Activated CD4-positive, CD25-positive, alpha-beta regulatory T cell treated with anti-CD3 and anti-CD28 coated beads, Interleukin-2, amount 50 U/mL, for 16 hours (primary cell): ENCODE measurements at places on chromosomes 5 and 9.

DNA sequence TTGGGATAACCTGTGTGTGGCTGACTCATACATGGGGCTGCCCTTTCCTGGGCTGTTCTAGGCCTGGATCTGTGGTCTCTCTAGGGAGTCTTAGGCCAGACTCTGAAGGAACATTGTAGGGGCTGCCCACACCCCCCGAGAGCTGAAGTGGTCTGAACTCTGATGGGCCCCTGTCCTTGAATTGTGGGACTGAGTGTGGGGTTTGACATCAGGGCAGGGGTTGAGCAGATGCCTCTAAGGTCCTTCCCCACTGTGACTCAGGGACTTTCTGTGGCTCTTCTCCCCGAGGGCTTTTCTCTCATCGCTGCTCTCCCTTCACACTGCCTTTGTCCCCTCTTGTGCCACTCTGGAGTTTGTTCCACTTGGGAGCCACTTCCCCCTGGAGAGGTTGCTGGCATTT lies 215.0 kb downstream of the MELK start:
- DNase-seq, result no peak

DNA sequence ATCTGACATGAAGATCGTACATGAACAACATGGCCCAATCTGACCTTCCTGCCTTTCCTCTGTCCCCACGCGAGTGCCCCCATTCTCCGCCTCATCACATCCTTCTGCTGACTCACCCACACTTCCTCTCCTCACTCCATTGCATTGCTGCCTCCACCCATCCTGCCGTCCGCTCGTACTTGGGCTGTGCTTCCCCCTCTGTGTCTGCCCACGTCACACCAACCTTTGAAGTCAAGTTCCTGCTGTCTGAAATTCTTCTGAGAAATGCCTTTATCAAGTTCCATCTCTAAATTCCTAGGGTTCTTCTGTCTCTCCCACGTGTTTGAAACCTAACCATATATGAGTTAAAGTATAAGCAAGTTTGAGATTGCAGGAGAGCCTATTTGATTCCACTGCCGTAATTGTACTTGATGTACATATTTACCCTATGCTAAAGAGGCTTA lies 18.0 kb upstream of the STARD4 start:
- peak; percentile 41 for DNase-seq

GRCh38 chr9:125426926-125427325 lies 165.3 kb downstream of the GAPVD1 start:
- no peak for DNase-seq

- DNase-seq, result no peak
These were observed 379.2 kb downstream of the TMEM167A start for GRCh38 chr5:82698026-82698425.

DNA sequence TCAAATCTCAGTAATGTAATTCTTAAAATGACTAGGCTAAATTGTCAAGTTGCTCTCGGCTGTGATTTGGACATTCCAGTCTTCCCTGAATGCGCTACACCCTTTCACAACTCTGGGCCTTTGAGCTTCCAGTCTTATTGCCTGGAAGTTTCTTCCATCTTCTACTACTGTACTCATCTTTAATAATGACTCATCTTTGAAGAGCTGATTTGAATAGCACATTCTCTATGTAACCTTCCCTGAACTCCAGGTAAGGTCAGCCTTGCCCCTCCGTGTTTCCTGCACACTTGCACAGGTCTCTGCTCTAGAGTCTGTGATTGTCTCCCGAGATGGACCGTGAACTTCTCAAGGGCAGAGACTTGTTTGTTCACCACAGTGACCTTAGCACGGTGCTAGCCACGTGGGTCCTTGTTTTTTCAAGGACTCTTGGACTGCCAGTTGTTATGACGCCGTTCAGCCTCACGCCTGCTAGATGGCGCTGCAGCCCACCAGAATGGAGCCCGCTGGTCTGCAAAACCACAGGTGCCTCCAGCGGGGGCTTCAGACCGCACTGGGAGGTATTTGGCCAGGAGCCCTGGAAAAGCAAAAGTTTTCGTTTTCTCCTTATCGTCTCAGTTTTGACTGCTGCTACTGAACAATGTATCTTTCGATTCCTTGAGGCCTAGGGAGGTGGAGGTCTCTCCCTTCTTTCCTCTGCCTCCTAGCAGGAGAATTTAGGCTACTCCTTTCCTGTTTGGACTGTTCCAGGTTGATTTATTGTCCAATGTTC lies 44.4 kb downstream of the SEC61B start:
- peak; percentile 37 for DNase-seq

DNA sequence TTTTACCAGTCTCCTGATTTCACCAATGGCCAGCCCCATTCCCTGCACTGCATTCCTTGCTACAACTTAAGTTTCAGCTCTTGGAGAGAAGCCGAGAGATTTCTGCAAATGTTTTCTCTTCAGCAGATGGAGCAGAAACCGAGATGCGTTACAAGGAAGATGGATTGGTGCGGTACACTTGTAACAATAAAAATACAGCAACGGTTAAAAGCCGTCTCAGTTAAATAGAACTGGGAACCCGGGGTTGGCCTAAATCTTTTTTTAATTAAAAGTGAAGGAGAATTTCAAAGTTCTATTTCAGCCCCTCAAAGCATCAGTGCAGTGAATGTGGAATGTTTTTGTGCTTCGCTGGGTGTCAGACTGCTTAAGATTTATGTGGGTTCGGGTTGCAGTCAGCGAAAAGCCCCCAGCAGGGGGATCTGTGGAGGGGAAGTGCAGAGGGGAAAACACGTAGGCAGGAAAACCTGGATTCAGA lies 19.8 kb downstream of the BRINP1 start:
- DNase-seq, result no peak

GRCh38 chr5:121949885-121950284 lies 11.9 kb upstream of the SRFBP1 start:
- DNase-seq, result no peak

GRCh38 chr5:73892806-73893205 lies 266.8 kb downstream of the ARHGEF28 start:
- no peak for DNase-seq

DNA sequence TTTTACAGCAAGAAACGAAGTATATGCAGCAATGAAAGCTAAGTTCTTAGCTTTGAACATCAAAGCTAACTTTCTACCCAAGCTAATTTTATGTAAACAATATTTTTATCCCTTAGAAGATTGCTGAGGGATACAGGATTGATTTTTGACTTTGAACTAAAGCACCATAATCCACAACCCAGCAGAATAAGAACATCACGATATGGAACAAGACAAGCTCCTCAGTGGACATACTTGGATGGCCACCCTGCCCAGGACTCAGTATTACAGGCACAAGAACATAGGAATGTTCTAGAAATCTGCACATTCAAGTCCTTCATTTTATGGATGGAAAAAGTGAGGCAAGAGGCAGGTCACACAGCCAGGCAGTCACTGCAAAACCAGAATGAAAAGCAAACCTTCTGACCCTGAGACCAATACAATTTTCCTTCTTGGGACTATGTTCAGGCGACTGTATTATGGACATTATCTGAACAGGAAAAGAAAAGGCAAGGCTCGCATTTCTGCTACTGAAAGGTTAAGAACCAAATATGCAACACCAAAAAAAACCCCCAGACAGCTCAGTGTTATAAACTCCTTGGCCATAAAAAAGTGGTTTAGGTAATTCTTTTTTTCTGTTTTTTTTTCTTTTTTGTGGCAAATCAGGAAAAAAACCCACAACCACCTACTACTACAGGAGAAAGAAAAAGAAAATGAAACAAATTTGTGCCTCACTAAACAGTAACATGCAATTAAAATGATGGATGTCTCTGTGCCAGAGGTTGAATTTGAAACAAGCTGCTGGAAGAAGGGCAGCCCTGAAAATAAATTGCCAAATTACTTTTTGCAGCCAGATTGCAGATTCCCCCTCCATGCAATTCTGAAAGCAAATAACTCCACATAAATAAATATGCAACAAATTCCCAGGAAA lies 25.4 kb downstream of the EPB41L4B start:
- no peak for DNase-seq

DNA sequence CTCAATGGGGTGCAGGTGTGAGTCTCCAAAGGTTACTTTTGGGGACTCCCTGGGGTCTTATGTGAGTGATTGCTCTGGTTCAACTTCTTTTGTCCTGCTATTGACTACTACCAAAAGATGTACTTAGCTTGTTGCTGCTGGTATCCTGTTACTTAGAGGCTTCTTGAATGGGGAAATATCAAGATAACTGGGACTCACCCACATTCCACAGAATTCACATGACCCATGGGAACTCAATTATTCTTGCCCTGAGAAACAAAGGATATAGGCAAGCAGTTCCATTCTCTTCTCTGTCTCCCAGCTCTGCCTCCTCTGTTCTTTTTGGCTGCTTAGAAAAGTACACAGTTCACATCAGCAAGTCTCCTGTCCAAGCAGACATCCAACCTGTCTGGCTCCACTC lies 105.9 kb downstream of the UNC13B start:
- no peak for DNase-seq

DNA sequence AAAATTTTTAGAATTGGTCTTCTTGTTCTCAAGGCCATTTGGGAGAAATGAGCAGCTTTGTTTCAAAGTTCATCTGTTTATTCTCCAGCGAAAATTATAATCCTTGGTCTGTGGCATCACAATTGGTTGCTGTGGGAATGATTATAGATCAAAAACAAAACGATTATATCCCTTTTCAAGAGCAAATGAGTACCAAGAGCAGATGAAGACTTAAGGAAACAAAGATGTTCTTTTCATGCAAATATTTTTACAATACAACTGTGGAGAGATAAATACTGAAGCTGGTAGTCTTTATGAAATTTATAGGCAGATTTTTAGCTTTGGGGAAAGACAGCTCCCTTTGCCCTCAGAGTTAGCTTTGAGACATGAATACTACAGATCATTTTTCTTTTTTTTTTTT lies 620.8 kb upstream of the DMAC1 start:
- DNase-seq, result no peak

DNA sequence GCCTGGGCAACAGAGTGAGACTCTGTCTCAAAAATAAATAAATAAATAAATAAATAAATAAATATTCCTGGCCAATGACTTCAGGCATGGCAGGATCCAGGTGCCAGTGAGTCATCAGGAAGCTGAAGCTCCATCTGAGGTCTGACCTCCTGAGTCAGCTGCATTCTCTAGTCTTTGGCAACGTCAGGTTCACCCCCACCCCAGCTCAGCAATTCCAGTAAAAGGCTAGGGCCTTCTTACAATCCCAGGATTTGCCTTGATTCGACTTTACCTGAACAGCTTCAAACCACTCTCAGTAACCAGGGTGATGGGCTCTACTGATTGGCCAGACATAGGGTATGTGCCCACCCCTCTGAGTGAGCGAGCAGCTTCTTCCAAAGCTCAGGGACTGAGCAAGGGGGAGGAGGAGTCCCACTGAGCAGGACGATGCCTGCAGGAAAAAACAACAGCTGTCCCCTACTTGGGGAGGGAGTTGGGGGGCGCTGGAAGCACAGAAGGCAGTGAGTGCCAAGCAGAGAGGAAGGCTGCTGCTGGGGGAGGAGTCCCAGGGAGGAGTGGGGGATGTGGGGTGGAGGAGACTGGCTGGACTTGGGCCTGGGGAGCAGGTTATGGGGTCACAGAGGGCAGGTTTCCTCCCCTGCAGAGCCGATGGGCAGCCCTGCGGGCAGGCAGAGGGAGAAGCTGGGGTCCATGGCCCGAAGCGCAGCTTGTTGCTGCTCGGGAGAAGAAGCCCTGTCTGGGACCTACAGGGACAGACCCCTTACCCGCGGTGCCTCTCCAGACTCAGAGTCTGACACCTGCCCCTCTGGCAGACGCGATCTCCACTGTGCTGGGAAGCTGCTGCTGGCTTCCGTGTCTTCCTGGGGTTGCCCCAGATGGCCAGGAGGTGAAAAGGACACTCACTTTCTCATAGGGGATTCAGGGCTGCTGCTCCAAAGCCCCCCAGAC lies 25.9 kb upstream of the UNC5A start:
- DNase-seq, result no peak

GRCh38 chr9:5749306-5749705 lies 83.6 kb downstream of the ERMP1 start:
- no peak for DNase-seq

DNA sequence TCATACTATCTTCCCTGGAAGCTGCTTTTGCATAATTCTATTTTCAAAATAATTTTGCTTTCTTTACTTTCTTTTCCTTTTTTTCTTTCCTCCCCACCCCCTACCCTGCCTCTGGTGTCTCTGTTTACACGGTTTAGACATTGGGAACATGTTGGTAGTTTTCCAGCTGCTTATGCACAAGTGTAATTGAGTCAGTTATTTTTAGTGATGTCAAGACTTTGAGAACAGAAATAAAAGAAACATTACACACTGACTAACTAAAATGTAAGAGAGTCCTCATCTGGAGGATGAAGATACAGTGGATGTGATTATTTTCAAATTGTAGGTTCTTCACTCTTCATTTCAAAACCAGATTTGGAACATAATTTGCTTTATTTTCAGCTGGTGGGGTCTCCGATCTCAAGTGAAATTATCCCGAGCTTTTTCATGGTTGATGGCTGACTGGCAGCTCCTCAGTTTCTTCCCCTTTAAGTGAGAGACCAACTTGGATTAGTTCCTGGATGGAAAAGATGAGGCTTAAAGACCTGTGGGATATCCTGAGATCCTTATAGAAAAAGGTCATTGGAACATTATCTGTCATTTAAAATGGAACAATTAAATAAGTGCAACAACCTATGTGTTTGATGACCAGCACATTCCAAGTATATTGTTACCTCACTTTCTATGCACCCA lies 154.4 kb upstream of the ZNF462 start:
- DNase-seq, result no peak

DNA sequence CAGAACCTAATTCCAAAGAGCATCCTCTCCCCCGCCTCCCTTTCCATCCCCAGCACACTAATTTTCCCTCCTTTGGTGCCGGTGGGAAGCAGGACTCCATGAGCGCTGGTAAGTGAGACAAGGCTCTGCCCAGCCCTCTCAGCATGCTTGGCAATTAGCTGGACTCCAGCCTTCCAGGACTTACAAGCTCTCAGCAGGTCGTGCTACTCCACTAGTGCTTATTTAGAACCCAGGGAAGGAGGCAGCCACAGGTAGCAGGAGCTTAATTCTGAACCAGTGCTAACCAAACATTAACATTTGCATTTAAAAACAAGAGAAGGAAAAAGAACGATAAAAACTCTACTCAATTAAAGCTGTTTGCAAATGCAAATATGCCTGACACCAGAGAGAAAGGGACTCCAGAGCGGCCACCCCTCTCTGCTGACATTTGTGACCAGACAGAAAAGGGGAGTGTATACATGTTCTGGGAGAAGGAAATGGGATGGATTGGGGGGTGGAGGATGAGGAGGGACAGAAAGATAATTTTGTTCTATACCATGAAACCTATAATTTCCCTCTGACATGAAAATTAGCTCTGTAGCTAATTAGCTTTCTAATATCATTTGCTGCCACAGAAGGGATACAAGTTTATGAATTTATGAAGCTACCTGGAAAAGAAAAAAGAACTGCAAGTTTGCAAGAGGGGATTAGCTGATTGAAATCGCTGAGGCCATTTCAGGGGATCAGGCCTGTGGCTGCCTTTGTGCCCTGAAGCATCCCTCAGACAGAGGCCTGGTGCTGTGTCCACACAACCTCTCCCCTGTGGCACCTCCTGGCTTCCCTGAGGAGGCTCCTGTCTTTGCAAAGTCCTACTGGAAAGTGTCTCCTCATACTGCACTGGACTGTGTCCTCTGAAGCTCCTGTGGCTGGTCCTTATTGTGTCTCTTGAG lies 266.3 kb downstream of the SEC61B start:
- DNase-seq, result no peak

DNA sequence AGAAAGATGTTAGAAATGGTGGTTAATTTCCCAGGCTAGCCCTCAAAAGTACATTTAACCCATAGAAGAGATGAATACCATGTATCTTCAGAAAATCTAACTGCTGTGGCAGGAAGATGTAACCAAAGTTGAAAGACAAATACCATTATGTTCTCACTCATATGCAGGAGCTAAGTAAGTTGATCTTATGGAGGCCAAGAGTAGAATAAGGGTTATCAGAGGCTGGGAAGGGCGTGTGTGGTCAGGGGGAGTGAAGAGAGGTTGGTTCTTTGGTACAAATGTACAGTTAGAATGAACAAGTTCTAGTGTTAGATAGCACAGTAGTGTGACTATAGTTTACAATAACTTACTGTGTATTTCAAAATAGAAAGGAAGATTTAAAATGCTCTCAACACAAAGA lies 61.7 kb downstream of the CDC14B start:
- no peak for DNase-seq
